Hepatocyte (in vitro differentiated cells): ENCODE measurements at places on chromosomes 12 and 14. TPM values are rescaled to one million over a fixed set of nuclear protein-coding genes. Genes with fewer than 3 reads are reported as not detected.

ZBTB25 gene
- total RNA-seq = 7.2 and 8.4 TPM in 2 replicates

TPH2 gene
- not detected in 2 replicates for total RNA-seq

- no peak for DNase-seq
These were observed 16.2 kb downstream of the PXN start for GRCh38 chr12:120249266-120249874.

SRRM4 gene
- total RNA-seq = 0.03 and 0.08 TPM in 2 replicates

DNA sequence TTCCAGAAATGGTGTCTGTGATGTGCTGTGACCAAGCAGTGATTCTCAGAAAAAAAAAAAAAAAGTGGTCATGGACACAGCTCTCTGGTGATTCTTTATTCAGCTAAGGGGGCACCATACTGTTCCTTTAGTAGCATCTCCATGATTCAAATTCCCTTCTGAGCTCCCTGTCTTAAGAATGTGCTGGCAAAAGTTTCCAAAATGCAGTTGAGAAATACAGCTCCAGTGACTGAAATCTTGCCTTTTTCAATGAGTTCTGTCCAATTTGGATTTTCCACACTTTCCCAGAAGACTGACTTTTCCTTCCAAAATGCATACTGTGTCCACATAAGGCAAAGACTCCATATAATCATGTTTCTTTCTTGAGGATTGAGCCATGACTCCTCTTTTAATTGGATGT lies 24.3 kb upstream of the CPM start:
- DNase-seq = no peak

TMED8 gene
- total RNA-seq = 15.8 and 16.0 TPM in 2 replicates

DNA sequence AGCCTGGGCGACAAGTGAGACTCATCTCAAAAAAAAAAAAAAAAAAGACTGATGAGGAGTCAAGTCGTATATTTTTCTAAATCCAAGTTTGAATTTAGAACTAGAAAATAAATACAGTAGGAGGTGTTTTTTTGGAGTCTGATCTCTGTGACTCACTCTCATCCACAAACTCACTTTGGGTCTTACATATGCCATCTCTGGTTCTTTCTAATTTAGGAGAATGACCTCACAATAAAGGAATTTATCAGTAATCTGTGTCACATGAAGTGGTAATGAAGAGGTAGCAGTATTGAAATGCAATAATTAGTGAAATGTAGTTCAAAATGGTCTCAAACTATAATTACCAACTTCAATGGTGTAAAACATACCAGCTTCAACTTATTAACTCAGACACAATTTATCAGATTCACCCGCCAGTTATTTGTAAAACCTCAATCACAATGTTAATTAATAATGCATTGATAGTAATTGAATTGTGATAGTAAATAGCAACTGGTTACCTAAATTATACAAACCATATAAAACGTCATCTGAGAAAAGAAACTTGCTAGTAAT lies 4.4 kb upstream of the CFL2 start:
- no peak for DNase-seq

PPP4R4 gene
- total RNA-seq = 2.3 and 3.8 TPM in 2 replicates

GRCh38 chr12:49428793-49429192 lies 61.5 kb downstream of the SPATS2 start:
- no peak for DNase-seq

- no peak for DNase-seq
These were observed 24.6 kb downstream of the PLEKHG3 start for GRCh38 chr14:64728856-64729255.

- no peak for DNase-seq
These were observed 12.2 kb downstream of the RERG start for GRCh38 chr12:15208871-15209656.

GRCh38 chr14:52429451-52429850 lies 115.3 kb downstream of the PTGER2 start:
- no peak for DNase-seq

- no peak for DNase-seq
These were observed 713 bp downstream of the FRMD6 start for GRCh38 chr14:51652168-51653078.

GRCh38 chr14:88559852-88560251 lies 3.0 kb upstream of the ZC3H14 start:
- peak; percentile 49 for DNase-seq

- DNase-seq = no peak
These were observed 153.0 kb upstream of the CAND1 start for GRCh38 chr12:67116134-67116533.

MANSC1 gene
- total RNA-seq = 14.0 and 17.4 TPM in 2 replicates

REP15 gene
- total RNA-seq = 1.6 and 4.7 TPM in 2 replicates

- DNase-seq = peak; percentile 82
These were observed 202.8 kb downstream of the TTC8 start for GRCh38 chr14:89027097-89027740.

DNA sequence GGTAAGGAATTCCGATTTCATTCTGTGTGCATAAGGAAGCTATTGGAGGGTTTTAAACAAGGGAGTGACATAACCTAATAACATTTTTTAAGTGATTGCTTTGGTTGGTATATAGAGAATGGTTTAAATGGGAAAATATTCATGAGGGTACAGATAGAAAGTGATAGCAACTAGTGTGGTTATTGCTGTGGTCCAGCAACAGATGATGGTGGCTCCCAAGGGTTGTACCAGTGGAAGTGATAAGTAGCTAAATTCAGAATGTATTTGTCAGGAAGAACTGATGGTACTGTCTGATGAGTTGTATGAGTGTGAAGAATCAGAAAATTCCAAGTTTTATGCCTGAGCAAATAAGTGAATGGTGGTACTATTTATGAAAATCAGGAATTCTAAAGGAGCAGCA lies 2.6 kb upstream of the CNOT2 start:
- no peak for DNase-seq

DNA sequence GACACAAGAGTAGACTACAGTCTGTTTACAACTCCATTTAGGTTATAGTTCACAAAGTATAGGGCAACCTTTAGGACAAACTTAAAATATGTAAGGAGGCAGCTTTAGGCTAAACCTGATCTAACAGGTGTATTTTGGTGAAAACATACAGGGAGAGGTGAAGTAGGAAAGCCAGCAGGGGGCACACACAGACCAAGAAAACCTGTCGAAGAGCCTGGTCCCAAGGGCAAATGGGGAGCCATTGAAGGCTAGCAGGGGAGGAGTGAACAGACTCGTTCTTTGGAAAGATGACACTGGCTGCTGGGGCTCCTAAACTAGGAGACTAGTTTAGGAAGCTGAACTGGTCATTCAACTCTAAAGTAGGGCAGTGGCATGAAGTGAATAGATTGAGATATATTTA lies 138.8 kb upstream of the WSCD2 start:
- DNase-seq = peak; percentile 66

DNA sequence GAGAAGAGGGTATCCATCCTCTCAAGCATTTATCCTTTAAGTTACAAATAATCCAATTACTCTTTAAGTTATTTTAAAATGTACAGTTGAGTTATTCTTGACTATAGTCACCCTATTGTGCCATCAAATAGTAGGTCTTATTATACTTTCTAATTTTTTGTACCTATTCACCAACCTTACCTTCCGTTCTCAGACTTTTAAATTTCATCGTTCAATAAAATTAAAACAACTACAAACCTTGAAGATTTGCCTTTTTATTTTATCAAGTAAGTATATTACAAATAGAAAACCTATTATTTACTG lies 972 bp upstream of the DCTN2 start:
- DNase-seq = no peak

DNA sequence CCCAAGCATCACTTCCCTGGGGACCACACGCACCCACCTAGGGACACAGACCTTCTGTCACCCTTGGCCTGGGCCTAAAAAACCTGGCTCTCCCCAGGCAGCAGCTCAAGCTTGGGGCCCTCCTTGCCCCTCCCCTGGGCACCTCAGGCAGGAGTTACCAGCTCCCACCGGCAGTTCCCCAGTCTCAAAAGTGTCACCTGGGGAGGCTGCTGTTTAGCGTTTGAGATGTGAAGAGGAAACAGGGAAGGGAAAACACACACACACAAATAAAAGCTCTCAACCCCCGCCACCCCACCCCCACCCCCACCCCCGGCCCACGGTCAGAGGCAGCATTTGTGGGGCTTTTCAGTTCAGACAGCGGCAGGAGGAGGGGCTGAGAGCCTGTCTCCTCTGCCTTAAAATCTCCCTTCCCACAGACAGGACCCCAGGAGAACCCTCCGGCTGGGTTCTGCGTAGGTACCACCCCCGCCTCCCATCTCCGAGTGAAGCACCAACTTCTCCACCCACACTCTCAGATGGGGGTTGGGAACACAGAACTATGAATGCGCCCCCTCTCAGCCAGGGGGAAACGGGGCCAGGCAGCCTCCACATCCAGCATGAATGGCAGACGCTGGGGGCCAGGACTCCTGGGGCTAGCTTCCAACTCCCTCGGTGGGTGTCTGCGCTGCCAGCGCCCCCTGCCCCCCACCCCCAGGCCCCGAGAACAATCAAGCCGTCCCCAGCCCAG lies 3.0 kb downstream of the NCOR2 start:
- DNase-seq = peak; percentile 53

DNA sequence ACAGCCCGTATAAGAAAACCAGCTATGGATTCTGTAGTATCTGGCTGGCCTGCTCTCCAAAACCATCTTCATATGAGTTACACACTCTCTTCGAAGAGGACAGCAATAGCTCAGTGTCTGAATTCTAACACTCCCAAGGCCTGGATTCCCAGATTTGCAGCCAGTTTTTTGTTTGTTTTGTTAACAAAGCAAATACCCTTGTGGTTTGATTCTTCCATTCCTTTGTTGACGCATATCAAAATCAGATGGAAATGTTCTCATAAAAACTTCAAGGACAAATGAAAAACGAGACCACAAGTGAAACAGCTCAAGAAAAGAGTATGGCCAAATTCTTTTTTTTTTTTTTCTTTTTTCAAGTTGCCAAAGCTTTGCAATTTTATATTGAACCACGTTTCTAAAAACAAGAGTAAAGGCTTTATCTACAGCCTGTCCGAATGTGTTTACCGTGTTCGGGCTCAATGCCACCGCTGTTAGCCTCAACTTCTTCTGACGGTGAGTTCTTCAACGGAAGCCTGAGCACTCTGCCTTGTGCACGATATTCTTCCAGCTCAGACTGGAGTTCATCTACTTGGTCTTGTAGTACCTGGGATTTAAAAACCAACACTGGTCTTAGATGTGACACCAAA lies 67.5 kb downstream of the NIN start:
- DNase-seq = no peak

ANKS1B gene
- total RNA-seq = 0.40 and 2.2 TPM in 2 replicates

TTC9 gene
- 2.9 and 3.6 TPM in 2 replicates for total RNA-seq

DNA sequence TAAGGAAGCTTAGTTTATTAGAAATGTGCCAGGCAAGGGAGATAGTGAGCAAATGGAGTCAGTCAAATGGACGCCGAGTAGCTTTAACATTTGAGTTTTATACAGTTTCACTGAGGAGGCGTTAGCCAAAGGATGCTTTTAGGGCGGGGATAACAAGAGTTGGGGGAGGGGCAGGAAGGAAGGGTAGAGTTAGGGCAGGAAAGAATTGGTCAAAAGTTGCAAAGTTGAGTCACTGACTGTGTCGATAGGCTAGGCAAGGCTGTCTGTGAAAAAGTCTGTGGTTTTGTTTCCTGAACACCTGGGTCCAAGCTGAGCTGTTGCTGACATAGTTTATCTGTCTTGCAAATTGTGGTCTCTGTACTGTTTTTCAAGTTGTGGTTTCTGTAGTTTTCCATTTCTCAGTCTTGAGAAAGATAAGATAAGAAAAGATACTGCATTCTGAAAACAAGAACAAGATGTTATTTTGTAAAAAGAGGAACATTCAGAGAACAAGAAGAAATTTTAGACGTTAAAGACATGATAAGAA lies 62.6 kb upstream of the RESF1 start:
- DNase-seq = peak; percentile 60

GRCh38 chr12:9143929-9144729 lies 28.4 kb upstream of the A2M start:
- no peak for DNase-seq

DNA sequence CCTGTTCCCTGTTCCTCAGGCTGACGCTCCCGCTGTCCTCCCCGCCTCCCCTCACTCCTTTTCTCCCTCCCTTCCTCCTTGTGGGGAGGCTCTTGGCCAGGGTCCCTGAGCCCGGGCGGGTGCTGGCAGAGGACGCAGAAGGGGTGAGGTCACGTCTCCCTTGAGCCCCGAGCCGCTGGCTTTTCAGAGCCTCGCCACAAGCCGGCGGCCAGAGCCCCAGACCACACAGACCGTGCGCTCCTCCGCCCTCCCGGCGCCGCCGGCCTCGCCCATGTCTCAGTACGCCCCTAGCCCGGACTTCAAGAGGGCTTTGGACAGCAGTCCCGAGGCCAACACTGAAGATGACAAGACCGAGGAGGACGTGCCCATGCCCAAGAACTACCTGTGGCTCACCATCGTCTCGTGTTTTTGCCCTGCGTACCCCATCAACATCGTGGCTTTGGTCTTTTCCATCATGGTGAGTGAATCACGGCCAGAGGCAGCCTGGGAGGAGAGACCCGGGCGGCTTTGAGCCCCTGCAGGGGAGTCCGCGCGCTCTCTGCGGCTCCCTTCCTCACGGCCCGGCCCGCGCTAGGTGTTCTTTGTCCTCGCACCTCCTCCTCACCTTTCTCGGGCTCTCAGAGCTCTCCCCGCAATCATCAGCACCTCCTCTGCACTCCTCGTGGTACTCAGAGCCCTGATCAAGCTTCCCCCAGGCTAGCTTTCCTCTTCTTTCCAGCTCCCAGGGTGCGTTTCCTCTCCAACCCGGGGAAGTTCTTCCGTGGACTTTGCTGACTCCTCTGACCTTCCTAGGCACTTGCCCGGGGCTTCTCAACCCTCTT lies at the start of gene TMEM233:
TMEM233 (plus strand) TSS at position 197 of the 821 bp plus-strand sequence; CDS start at position 272, 75 bp downstream.
- no peak for DNase-seq

ESR2 gene
- 0.28 and 1.00 TPM in 2 replicates for total RNA-seq

FGF23 gene
- total RNA-seq = 2.6 and 3.1 TPM in 2 replicates

PZP gene
- total RNA-seq = 0.08 and 0.10 TPM in 2 replicates

DNA sequence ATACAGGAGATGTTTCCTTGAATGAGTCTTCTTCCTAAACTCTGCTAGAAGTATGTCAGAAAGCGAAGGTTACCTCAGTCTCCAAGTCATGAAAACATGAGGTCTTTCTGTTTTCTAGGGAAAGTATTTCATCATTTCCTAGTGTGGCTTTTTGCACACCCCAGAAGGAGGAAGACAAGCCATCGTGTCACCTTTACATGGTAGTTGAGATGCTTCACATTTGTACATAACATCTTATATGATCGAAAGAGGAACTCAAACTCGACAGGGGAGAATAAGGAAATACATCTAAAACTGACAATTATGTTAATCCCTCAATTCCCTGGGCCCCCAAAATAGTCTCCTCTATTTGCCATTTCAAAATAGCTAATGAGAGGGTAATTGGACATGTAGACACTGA lies 214.1 kb upstream of the PLEKHG7 start:
- no peak for DNase-seq

GALNT16 gene
- total RNA-seq = 1.7 and 2.4 TPM in 2 replicates

KRT83 gene
- not detected in 2 replicates for total RNA-seq
